Thoracic aorta (tissue), 2 donors: ENCODE measurements at places on chromosomes 11 and 22.

GRCh38 chr22:36971341-36972125 lies 47.7 kb downstream of the TST start:
- no peak for DNase-seq

DNA sequence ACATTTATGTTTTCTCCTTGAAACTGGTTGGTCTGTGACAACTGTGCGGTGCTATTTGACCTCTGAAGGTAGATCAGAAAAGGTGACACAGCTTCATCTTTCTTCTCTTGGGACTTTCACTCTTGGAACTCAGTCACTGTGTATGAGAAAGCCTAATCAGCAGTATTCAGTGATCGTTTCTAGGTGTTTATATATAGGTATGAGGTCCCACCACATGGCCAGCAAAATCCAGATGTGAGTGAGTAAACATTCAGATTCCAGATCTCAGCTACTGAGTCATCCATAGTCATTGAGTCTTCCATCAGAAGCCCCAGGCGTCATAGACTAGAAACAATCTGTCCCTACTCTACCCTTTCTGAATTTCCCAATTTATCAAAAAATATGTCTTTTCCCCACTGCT lies 117.3 kb upstream of the CTSC start:
- no peak for DNase-seq

DNA sequence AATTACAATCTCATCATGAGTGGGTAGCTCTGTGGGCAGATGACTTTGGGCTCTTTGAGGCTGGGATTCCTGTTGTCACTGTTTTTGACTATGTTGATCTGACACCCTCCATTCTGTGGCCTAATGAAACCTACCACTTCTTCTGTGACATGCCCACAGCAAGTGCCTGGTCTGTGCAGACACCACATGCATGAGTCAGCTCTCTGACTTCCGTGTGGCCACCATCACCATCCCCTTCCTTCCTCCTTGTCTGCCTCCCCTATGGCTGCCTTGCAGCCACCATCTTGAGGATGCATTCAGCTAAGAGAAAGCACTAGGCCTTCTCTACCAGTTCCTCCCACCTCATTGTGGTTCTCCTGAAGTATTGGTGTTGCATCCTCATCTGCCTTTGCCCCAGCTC lies 15.3 kb upstream of the OR10V1 start:
- DNase-seq: no peak

GRCh38 chr11:119567688-119568582 lies 145.0 kb upstream of the THY1 start:
- no peak for DNase-seq

DNA sequence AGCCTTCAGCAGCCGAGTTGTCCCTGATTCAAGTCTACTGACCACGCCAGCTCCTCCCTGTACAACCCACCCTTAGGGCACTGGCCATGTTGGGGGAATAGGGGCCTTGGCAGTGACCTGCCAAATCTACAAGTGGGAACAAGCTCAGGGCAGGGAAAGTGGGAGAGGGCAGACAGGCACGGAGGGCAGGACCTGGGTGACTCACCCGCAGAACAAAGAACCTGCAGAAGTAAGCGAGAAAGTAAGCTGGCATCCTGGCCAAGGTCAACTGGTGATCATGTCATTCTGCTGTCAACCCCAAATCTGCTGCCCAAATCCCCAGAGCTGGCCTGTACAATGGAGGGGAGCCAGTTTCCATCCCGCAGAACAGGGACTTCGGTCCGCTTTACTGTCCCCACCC lies 7.9 kb upstream of the SCGB1A1 start:
- DNase-seq: no peak

GRCh38 chr11:75481922-75482606 lies 43.7 kb downstream of the GDPD5 start:
- DNase-seq: no peak

DNA sequence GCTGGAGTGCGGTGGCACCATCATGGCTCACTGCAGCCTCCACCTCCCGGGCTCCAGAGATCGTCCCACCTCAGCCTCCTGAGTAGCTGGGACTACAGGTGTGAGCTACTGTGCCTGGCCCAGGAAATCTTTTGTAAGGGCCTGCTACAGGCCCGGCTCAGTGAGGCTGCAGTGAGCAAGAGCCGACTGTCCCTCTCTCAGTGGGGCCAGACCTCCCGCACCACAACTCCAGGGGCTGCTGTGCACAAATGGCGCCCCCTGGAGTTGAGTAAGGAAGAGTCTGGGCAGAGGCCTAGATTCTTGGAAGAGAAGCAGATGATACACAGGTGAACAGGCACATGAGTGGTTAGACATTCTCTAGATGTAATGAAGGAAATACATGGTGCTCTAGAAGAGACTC lies 7.0 kb downstream of the SERHL2 start:
- no peak for DNase-seq

DNA sequence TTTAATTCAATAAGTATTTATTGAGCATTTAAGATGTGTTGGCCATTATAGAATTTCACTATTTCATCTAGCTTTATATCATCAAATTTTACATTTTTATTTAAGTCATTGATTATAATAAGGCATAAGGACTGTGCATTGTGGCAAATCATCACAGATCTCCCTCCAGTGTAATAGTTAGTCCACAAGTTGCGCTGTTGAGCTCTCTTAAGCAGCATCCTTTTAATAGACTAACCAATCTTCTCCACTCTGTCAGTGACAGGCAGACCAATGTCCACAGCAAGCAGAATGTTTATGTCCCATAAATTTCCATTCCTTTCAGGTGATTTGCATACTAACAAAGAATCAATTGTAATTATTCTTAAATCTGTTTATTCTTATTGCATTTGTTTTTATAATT lies 595.3 kb upstream of the CCDC90B start:
- no peak for DNase-seq

DNA sequence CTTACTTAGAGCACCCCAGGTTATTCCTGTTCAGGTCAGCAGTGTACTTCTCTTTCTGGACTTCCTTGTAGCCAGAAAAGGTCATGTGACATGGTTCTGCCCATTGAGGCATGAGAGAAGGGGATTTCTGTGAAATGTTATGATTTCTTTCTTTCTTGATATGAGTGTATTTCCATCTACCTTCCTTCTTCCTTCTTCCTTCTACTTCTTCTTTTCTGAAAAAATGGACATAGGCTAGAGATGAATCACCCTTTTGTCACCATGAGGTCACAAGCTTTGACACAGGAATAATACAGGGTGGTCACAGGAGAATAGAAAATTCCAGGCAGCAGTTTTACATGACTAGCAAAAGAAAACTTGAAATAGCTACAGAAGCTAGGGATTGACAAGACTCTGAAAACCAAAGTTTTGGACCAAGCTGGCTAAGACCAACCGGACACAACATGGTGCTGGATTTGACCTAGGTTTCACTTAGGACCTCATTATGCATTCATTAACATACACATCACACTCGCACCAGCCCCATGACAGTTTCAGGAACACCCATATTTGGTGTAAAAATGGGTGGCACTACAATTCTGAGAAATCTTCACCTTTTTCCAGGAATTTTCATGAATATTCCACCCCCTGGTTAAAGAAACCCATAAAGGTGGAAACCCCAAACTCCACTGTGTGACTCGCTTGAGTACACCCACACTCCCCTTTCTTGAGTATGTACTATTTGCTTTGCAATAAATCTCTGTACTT lies 21.2 kb upstream of the MAP6 start:
- no peak for DNase-seq

DNA sequence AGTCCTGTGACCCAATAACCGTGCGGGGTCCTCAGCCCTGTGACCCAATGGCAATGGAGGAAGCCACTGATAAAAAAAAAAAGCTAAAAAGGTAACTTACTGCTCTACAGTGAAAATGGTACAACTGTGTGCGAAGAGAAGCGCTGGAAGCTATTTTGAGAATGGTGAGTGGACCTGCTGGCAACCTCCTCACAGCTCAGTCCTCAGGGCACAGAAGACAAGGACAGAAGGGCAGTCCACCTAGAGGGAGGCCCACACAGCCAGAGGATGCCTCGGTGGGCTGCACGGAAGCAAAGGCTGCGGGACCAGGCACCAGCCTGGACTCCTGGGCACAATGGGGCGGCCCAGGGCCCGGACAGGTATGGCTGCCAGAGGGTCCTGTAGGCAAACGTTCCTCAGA lies 35.6 kb downstream of the BRD1 start:
- no peak for DNase-seq

DNA sequence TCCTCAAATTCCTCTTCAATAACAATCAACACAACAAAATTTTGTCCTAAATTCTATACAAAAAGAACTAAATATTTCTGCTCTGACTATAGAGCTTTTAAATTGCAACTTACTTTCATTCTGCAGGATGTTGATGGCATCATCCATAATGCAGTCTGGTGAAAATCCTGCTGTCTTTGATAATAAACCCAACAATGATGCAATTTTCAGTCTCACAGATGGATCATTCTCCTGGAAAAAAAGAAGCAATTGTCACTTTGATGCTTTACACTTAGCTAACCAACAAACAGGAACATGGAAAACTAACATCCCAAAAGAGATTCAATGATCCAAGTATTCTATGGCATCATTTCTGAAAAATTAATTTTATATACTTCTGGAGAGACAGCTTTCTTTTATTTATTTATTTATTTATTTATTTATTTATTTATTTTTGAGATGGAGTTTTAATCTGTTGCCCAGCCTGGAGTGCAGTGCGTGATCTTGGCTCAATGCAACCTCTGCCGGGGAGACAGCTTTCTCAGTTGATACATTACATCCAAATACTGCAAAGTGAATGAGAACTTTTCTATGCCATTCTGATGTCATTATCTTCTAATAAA lies 13.0 kb downstream of the INTS4 start:
- DNase-seq: no peak

DNA sequence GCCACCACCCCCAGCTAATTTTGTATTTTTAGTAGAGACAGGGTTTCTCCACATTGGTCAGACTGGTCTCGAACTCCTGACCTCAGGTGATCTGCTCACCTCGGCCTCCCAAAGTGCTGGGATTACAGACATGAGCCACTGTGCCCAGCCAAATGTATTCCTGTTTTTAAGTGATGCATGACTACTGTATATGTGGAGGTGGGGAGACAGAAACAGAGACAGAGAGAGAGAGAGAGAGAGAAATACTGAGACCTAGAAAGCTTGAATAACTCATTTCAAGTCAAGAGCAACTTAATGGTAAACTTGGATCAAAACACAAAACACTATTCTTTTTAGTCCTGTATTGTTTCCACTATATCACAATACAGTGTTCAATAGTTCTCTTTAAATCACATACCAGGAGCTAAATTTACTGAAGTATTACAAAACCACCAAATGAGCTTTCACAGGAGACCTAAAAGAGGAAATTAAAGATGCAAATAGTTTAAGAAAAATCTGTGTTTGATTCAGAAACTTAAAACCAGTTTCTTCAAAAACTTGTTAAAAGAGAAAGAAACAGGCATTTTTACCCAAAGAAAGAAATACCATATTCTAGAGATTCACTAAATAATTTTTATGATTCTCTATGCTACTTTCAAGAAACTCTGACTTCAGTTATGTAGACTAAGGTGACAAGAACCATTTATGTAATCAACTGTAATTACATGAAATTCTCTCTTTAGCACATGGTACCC lies 188.7 kb downstream of the ETS1 start:
- no peak for DNase-seq

DNA sequence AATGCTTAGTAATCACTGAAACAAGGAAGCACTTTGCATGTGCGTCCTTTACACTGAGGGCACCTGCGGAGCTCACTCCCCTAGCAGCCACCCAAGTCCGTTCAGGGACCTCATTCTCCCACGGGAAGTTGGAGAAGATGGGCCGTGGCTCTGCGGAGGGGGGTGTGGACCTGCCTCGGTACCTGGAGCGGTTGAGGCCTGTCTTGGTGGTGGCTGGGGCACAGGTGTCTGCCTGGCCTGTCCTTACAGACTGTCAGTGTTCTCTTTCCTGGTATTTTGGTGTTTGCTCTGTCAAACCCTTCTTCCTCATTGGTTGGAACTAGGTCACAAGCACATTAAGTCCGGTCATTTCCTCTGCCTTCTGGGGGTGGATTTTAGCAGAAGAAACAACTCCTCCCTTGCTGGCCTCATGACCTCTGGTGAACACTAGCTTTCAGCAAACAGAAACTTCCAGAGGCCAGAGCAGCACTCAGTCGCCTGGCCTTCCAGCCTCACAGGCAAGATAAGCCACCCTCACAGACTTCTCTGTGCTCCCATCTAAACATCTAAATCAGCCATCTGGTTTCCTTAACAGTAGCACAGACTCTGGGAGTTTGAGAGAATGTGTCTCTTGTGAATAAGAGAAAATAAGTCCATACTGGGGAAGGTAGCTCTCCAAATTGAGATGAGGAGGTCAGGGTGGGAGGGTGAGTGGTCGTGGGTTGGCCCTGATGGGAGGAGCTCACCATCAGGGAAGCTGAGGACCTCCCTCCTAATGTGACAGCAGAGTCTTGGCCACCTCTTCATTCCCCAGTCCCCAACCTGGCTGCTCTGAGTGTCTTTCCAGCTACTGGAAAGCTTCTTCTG lies 8.6 kb downstream of the SNAP29 start:
- no peak for DNase-seq

DNA sequence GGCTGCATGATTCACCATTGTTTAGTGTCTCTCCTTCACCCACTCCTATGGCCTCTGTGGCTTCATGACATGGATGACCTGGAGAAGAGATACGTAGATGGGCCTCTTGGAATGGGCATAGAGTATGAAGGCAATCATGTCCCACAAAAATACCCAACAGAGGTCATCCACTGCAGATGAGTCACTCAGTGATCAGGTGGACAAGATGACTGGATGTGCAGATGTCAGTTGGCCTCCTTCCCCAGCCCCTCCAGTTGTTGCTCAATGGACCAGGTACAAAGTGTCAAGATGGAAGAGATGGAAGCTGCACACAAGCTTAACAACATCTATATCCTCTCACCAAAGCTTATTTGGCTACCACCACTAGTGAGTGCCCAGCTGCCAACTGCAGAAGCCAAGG lies 41.0 kb upstream of the CLPB start:
- DNase-seq: no peak

- DNase-seq: no peak
Observed at GRCh38 chr22:22590136-22590891, 31.2 kb upstream of the PRAME start.

- no peak for DNase-seq
Observed at GRCh38 chr11:34940026-34940677, 23.7 kb downstream of the PDHX start.

GRCh38 chr11:91230647-91231046 lies 994.0 kb upstream of the FAT3 start:
- DNase-seq: no peak

DNA sequence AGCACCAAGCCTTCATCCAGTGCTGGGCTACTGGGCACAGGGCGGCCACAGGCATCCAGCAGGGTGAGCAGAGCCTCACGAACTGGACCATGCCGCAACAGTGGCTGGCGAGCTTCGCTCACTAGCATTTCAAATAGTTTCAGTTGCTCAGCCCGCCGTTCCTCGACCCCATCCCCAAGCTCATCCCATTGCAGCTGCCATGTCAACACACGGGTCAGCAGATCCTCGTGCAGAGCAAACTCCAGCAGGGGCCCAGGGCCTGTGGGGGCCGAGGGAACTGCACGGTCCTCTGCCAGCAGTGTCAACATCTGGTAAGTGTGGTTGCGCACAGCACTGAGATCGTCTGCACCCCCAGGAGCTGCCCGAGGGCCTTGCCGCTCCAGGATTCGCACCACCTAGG lies 10.6 kb downstream of the FHIP1B start:
- no peak for DNase-seq

GRCh38 chr11:47131136-47131535 lies 45.5 kb downstream of the ARFGAP2 start:
- no peak for DNase-seq

- DNase-seq: no peak
Observed at GRCh38 chr11:76205252-76206076, 838 bp downstream of the WNT11 start.
